ENCODE measurements at places on chromosomes 7 and 10. TPM values are rescaled to one million over a fixed set of nuclear protein-coding genes. Genes with fewer than 3 reads are reported as not detected.
A peak's percentile ranks its signal among the peaks of the same experiment; 100 is the strongest.

GRCh38 chr10:116608686-116609594 is 11.8 kb upstream of the PNLIPRP2 start:
- no peak for DNase-seq

DNA sequence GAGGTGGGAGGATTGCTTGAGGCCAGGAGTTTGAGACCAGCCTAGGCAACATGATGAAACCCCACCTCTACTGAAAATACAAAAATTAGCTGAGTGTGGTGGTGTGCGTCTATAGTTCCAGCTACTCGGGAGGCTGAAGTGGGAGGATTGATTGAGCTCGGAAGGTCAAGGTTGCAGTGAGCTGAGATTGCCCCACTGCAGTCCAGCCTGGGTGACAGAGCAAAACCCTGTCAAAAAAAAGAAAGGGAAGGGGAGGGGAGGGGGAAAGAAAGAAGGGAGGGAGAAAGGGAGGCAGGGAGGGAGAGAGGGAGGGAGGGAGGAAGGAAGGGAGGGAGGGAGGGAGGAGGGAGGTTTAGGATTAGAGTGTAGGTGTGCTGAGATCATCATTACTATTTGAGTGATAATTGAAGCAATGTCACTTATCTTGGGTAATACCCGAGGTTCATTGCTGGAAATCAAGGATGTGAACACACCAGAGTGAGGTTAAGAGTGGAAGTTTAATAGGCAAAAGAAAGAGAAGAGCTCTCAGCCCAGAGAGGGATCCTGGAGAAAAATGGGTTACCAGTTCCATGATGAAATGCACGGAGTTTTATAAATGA is 27.6 kb downstream of the VCL start:
- no peak for DNase-seq

Gene SEMA3D
- total RNA-seq, result 32.8 TPM

DNA sequence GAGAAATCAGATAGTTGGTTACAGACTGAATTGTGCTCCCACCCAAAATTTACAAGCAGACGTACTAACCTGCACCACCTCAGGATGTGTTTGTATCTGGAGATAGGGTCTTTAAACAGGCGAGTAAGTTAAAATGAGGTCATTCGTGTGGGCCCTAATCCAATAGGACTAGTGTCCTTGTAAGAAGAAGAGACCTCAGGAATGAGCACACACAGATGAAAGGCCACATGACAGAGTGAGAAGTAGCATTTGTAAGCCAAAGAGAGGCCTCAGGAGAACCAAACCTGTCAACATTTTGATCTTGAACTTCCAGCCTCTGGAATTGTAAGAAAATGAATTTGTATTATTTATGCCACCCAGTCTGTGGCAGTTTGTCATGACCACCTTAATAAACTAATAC is 149.5 kb upstream of the VWC2 start:
- no peak for DNase-seq

- DNase-seq, result no peak
Measured at GRCh38 chr7:74633451-74633921, 24.0 kb upstream of the GTF2I start.

DNA sequence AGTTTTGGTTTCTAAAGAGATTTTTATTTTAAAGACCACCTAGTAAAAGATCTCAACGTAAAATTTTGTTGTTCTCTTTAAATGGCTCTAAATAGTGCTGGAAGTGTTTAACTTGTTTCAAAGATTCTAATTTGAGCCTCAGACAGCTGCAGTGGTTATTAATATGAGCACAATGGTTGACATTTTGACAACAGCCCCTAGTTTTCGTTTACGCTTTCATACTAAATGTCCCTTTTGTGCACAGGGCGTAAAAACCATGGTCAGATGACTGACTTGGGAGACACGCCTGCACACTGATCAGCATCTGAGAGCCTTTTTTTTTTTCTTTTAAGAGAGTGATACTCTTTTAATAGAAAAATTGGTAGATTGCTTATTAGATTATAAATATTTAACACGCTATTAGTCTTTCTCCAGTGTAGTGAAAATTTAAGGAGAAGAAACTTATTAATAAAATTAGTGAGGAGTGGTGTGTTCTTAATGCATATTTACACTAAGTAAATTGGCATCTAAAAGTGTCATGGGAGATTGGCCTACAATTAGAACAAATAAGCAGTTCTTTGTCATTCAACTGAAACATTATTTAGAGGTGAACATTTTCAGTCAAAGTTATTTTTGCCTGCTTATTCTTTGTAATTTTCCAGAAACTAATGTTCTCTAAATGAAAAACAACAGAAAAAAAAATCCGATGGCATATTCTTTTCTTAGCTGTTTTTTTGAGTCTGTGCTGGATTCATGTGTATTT is 182.8 kb upstream of the PHYHIPL start:
- no peak for DNase-seq

- no peak for DNase-seq
Measured at GRCh38 chr7:134645935-134646334, 718 bp upstream of the BPGM start.

- no peak for DNase-seq
Measured at GRCh38 chr7:30019387-30019786, 7.1 kb downstream of the FKBP14 start.

GRCh38 chr7:139576179-139576973 is 52.9 kb downstream of the CLEC2L start:
- peak; percentile 32 for DNase-seq

GRCh38 chr7:124934841-124935240 is 5.2 kb upstream of the POT1 start:
- DNase-seq, result no peak

Gene PAX4
- not detected for total RNA-seq

Gene SPDYE8
- total RNA-seq, result not detected

DNA sequence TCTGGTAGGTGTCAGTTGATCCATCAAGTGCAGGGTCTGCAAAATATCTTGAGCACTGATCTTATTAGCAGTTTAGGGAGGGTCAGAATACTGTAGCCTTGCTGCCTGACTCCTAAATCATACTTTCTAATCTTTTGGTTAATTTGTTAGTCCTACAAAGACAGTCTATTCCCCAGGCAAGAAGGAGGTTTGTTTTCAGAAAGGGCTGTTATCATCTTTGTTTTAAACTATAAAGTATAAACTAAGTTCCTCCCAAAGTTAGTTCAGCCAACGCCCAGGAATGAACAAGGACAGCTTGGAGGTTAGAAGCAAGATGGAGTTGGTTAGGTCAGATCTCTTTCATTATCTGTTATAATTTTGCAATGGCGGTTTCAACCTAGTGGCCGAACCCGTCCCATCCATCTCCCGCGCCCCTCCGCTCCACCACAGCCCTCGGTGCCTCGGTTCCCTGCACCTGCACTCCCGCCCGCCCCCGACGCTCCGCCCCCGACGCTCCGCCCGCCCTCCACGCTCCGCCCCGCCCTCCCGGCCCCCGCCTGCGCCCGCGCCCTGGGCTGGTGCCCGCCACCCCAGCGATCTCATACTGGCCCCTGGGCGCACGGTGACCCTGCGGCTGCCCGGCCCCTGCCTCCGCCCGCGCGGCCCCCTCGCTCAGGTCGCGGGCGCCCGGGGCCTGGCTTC is at the start of gene ADCK2:
Gene ADCK2, plus strand, starts transcription at position 564 of the 681 bp plus-strand sequence. CDS start 386 bp downstream, outside the sequence.
- peak; percentile 63 for DNase-seq
